Stimulated activated CD4-positive, alpha-beta T cell treated with anti-CD3 and anti-CD28 coated beads, Interleukin-12 subunit alpha, Interleukin-12 subunit beta, amount 100 ng/mL, for 48 hours (primary cell): ENCODE measurements at places on chromosomes 2 and 18.

DNA sequence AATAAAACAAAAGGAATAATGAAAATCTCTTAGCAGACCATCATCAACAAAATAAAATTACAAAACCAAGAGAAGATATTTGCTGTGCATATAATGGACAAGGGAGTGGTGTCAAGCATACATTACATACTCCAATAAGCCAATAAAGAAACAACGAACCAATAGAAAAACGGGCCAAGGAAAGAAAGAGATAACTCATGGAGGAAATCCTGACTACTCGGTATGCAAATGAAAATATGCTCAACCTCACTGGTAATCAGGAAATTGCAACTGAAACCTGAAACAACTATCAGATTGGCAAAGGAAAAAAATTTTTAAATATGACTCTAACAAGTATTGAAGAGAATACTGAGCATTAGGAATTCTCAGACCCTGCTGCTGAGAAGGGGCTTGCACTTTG lies 84.7 kb downstream of the BCL2 start:
- no peak for DNase-seq

GRCh38 chr2:17429130-17429529 lies 89.1 kb downstream of the RAD51AP2 start:
- DNase-seq, result no peak

DNA sequence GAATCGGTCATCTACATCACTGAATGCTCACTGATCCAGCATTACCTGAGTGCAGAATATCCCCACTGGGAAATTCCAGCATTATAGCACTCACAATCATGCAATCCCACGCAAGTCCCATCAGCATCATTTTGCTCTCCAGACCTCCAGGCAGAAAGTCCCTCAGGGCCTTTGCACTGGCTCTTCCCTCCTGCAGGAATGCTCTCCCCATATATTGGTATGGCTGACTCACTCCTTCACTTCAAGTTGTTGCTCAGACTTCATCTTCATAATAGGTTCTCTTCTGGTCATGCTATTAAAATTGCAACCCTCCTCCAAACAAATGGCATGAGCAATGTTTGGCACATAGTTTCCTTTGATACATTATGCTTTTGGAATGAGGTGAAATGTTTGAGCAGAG lies 64.7 kb upstream of the CELF4 start:
- DNase-seq, result no peak

- peak; percentile 59 for DNase-seq
Measured at GRCh38 chr2:149040451-149040850, 2.0 kb downstream of the LYPD6B start.

DNA sequence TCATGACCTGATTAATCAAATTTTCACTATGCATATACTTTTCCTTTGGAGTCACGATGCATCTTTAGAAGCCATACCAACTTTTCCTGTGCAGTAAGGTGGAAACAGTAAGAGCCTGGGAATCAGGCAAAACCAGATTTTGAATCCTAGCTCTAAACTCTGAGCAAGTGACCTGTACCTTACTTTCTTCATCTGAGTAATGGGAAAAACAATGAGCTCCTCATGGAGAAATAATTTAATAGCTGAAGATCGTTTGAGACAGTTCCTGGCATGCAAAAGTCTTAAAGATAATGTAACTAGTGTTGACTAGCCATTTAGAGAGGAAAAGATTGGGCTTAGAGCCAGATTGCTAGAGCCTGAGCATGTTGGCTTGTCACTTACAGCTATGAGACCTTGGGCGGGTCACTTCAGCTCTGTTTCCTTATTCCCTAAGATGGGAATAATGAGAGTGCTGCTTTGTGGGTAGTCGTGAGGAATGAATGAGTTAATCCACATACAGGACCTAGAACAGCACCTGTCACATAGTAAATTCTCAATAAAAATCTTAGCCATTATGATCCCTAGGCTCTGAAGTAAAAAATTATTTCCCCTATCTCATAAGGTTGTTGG lies 17.7 kb upstream of the CCNYL1 start:
- no peak for DNase-seq

DNA sequence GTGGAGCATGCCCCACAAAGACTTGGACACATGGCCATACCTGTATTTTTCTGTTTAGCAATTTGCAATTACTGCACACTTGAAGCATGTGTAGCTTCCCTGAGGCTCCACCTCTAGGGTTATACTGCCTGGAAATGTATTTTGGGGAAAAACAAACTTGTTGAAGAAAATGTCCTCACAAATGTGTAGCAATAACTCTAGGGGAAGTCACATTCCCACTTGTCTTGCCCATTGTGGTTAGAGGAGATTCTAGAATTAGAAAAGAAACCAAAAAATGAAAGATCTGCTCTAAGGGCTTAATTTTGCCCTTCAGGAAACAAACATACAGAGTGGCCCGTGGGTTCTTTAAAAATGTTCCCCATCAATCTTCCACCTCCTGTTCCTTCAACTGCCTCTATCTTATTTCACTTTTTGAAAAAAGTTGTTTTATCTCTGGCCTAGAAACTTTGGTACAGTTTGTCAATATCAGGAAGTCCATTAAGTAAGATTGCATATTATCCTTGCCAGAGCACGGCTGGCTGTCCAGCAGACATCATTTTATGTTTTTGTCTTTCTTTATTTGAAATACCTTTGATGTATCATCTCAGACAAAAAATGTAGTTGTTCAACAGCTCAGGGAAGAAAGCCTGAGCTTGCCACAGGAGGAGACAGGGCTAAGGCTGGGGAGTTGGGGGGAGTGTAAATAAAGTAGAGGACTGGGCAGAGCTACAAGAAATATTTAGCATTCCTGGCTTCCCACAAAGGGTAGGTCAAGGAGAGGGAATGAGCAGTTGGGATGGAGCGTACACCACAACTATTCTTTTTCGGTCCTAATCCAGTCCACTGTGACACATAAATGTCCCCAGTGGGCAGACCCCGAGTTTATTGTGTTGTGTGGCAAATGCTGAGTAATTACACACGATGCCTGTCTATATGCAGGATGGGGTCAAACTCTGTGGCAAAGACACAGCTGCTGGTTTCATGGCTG lies 96.8 kb upstream of the CDC42EP3 start:
- DNase-seq, result no peak

DNA sequence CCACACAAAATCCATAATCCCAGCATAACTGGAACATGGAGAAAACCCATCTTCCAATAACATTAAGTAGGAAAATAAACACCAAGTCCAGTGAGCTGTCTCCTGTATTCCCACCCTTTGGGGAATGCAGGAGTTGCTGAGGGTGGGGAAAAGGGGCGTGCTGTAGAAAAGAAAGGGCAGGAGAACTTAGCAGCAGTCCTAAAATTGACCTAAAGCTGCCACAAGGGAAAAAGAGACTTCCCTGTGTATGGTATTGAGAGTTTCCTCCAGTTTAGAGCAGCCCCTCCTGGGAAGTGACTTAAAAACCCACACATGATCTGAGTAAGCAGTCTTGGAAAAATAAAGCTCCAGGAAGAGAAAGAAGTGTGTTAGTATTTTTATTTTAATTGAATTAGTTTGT lies 428.8 kb downstream of the THSD7B start:
- no peak for DNase-seq

DNA sequence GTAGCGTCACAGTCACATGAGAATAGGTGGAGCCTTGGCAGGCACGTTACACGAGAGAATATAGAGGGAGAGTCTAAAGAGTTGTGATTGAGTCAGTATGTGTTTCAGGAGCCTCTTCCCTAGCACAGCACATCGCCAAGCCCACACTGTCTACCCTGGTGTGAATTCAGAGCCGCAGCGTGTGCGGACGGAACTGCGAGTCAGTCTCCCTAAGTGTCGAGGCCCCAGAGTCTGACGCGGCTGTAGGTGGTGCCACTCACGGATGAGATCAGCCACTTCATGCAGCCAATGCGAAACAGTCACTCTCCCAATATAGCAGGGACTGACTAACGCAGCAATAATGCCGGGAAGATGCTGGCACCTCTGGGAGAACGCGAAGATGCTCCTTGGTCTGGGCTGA lies 587.3 kb upstream of the ID2 start:
- DNase-seq, result no peak

GRCh38 chr2:86216575-86217555 lies 17.6 kb downstream of the MRPL35 start:
- DNase-seq, result no peak
